ENCODE measurements at places on chromosomes 11 and 22. TPM values are rescaled to one million over a fixed set of nuclear protein-coding genes. Genes with fewer than 3 reads are reported as not detected.

Gene OR52I1
- not detected for total RNA-seq

Gene MISFA
- 2.0 TPM for total RNA-seq

Gene SLC22A25
- total RNA-seq: not detected

DNA sequence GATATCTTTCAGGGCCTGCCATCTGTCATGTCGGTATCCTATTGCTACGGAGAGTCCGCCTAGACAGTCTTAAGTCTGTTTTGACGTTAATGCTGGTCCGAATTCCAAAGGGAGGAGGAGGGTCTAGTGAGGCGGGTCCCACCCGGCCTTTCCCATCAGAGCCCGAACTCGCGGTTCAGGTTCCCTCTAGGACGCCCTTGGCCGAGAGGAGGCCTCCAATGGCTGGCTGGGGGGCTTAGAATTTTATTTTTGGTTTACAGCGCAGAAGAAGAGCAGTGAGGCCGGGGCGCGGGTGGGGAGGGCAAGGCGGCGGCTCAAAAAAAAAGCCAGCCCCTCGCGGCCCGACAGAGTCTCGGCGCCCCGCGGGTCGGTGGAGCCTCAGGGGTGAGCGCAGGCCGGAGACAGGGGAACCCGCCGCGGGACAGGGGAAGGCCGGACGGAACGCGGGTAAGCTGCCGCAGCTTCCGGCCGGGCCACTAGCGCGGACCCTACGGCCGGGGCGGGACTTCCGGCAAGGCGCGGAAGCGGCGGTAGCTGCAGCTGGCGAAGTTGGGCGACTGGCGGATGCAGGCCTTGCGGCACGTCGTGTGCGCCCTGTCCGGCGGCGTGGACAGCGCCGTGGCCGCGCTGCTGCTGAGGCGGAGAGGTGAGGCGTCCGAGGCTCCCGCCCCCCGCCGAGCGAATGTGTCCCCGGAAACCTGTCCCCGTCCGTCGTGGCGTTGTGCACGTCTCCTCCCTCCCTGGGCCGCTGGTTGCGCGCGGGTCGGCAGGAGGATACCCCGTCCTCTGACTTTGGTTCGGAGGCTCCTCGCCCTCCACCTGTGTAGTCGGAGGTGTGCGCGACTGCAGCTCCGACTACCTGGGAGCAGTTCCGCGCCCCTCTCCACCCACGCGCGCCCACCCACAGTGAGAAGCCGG is at the start of gene TRMU:
Gene TRMU (plus strand): TSS at position 514 of the 918 bp plus-strand sequence. CDS start 51 bp downstream, at position 565.
- peak within 1 kb of the TSS; percentile 94 for H3K4me3 ChIP-seq
- no peaks in the 10 kb centered on the region for H3K27me3 ChIP-seq
- peak within 1 kb of the TSS; percentile 96 for H3K27ac ChIP-seq
- H3K36me3 ChIP-seq: peaks cover 62% of the 10 kb centered on the region
- peaks cover 26% of the 10 kb centered on the region for H3K4me1 ChIP-seq
- DNase-seq: peak; percentile 72

- no peaks in the 10 kb centered on the region for H3K27me3 ChIP-seq
- no peak for DNase-seq
- peaks cover 5% of the 10 kb centered on the region for H3K4me1 ChIP-seq
- no peaks in the 10 kb centered on the region for H3K36me3 ChIP-seq
- H3K27ac ChIP-seq: peak overlapping the region; percentile 17
Measured at GRCh38 chr11:70421123-70421522, 22.8 kb downstream of the CTTN start.

- DNase-seq: no peak
- H3K27me3 ChIP-seq: peaks cover 54% of the 10 kb centered on the region
- H3K36me3 ChIP-seq: no peaks in the 10 kb centered on the region
- H3K4me1 ChIP-seq: peaks cover 11% of the 10 kb centered on the region
Measured at GRCh38 chr11:59173964-59174663, 2.2 kb downstream of the DTX4 start.

- no peak overlapping the region for H3K4me3 ChIP-seq
- DNase-seq: no peak
- H3K27ac ChIP-seq: no peak overlapping the region
- peaks cover 51% of the 10 kb centered on the region for H3K4me1 ChIP-seq
- no peaks in the 10 kb centered on the region for H3K27me3 ChIP-seq
- peaks cover 44% of the 10 kb centered on the region for H3K36me3 ChIP-seq
Measured at GRCh38 chr11:14746857-14747395, 103.3 kb downstream of the PDE3B start.

DNA sequence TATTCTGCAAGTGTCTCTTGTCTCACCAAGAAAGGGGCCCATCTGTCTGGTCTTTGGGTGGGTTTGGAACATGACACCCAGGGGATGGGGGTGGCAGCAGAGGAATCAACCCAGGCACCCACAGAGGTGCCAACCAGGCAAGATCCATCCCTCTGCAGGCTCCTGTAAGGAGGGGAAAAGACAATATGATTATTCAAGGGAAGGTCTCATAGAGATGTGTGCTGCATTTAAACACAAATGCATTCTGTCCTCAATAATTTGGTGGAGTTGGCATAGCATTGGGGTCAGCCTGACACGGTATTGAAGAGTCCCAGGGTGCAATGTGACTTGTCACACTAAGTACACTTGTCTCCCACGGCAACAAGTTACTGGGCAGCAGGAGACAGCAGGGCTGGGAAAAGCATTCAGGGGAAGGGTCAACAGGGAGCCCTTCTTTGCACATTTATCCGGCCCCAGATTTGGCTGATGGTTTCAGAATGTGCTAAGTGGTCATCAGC is 33.1 kb upstream of the SPON1 start:
- peaks cover 3% of the 10 kb centered on the region for H3K27me3 ChIP-seq
- DNase-seq: no peak
- no peak overlapping the region for H3K27ac ChIP-seq
- peaks cover 21% of the 10 kb centered on the region for H3K4me1 ChIP-seq
- no peak overlapping the region for H3K4me3 ChIP-seq

- no peaks in the 10 kb centered on the region for H3K36me3 ChIP-seq
- H3K4me1 ChIP-seq: no peaks in the 10 kb centered on the region
- H3K4me3 ChIP-seq: no peak overlapping the region
- H3K27me3 ChIP-seq: no peaks in the 10 kb centered on the region
Measured at GRCh38 chr11:82792319-82792718, 58.7 kb upstream of the FAM181B start.

DNA sequence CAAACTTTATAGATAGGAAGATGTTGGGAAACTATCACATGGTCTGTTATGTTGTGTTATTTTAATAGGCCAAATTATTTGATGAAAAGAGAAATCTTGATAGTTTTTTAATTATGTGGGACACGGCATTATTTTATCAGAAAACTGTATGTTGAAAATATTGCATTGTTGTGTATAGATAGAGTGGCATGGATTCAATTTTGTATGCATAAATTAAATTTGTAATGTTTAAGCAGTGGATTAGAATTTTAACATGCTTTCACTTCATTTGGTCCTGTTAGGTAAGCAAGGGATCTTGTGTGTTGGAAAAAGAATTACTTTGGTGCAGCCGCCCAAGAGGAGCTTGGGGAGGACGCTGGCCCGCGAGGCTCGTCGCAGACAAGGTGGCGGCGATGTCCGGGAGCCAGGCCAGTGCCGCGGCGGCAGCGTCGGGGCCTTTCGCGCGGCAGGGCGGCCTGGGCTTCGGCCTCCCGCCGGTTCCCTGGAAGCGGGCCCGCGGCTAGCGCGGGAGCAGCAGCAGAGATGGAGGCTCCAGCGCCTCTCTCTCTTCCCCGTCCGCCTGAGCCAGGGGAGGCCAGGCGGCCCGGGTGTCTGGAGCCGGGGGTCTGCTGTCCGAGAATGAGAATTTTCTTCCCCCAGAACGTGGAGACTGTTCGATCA is 82.7 kb downstream of the GGT1 start:
- H3K36me3 ChIP-seq: no peaks in the 10 kb centered on the region
- H3K4me3 ChIP-seq: no peak overlapping the region
- peaks cover 56% of the 10 kb centered on the region for H3K27me3 ChIP-seq
- no peak overlapping the region for H3K27ac ChIP-seq

DNA sequence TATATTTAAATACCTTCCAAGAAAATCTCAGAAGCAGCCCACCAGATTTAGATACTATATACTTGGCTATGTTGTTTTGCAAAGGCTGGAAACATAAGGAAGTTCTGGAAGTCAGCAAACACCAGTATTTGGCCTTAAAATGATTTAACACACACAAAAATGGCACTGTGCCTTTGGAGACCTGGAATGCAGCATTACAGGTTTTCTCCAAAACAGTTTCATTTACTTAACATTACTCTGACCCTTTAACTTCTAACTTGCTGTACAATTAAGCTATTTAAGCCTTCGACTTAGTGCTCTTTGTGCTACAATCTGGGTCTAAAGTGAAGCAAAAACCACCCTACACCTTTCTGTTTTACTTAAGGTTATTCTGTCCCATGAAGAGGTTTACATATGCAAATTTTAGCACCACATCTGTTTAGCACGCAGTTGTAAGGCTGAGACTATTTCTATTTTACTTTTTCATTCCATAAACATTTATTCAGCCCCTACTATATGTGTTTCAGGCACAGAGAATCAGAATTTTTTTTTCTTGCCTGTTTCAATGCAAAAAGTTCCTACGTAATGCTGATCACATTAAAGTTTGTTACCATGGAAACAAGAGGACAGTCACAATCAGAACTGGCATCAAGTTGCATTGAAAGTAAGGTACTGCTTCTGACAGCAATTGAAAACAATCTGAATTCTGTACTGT is 70.3 kb downstream of the MAML2 start:
- no peak overlapping the region for H3K27ac ChIP-seq
- no peak for DNase-seq
- peaks cover 41% of the 10 kb centered on the region for H3K36me3 ChIP-seq
- no peaks in the 10 kb centered on the region for H3K27me3 ChIP-seq
- H3K4me1 ChIP-seq: peaks cover 25% of the 10 kb centered on the region

DNA sequence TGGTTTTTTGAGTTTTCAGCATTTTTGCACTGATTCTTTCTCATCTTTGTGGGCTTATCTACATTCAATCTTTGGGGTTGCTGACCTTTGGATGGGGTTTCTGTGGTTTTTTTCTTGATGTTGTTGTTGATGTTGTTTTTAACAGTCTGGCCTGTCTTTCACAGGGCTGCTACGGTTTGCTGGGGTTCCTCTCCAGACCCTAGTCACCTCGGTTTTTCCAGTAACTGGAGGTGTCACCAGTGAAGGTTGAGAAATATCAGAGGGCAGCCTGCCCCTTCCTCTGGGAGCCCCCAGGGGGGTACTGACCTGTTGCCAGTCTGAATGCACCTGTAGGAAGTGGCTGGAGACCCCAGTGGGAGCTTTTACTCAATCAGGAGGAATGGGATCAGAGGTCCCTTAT is 365.4 kb downstream of the JRKL start:
- no peaks in the 10 kb centered on the region for H3K4me1 ChIP-seq
- no peak overlapping the region for H3K4me3 ChIP-seq
- no peaks in the 10 kb centered on the region for H3K36me3 ChIP-seq
- no peak overlapping the region for H3K27ac ChIP-seq
- H3K27me3 ChIP-seq: no peaks in the 10 kb centered on the region
- DNase-seq: no peak

GRCh38 chr11:77207019-77207485 is 79.0 kb downstream of the MYO7A start:
- no peak for DNase-seq
- no peak overlapping the region for H3K27ac ChIP-seq
- H3K4me1 ChIP-seq: no peaks in the 10 kb centered on the region
- H3K27me3 ChIP-seq: no peaks in the 10 kb centered on the region
- H3K4me3 ChIP-seq: no peak overlapping the region

GRCh38 chr11:69003866-69004367 is 9.1 kb downstream of the MRGPRF start:
- no peaks in the 10 kb centered on the region for H3K4me1 ChIP-seq
- no peak overlapping the region for H3K27ac ChIP-seq
- no peak for DNase-seq
- peaks cover 4% of the 10 kb centered on the region for H3K27me3 ChIP-seq
- no peak overlapping the region for H3K4me3 ChIP-seq
- no peaks in the 10 kb centered on the region for H3K36me3 ChIP-seq

DNA sequence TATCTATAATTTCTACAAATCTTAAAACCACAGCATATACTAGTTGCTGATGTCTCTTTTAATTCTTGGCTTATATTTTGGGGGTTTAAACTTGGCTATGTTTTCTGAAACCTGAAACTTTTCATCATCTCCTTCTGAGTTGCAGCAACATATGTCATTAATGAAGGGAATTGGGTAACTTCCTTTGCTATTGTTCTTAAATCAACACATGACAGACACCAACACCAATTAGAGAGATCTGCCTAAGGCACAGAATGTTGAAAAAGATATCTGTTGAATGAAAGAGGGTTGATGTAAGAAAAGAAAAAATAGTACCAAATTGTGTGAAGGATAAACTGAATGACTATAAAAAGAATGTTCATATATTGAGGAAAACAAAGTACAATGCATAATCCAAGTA is 10.3 kb upstream of the GAS2 start:
- H3K27me3 ChIP-seq: peaks cover 9% of the 10 kb centered on the region
- no peak overlapping the region for H3K4me3 ChIP-seq
- H3K4me1 ChIP-seq: peaks cover 15% of the 10 kb centered on the region
- no peak for DNase-seq

DNA sequence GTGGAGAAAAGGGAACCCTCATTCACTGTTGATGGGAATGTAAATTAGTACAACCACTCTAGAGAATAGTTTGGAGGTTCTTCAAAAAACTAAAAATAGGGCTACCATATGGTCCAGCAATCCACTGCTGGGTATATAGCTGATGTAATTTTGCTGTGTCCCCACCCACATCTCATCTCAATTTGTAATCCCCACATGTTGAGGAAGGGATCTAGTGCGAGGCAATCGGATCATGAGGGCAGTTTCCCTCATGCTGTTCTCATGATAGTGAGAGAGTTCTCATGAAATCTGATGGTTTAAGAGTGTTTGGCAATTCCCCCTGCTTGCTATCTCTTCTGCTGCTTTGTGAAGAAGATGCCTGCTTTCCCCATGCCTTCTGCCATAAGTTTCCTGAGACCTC is 17.1 kb upstream of the OR52M1 start:
- H3K4me1 ChIP-seq: no peaks in the 10 kb centered on the region
- H3K27me3 ChIP-seq: peaks cover 15% of the 10 kb centered on the region
- H3K4me3 ChIP-seq: no peak overlapping the region
- H3K36me3 ChIP-seq: no peaks in the 10 kb centered on the region

GRCh38 chr22:22450343-22450839 is 58.2 kb downstream of the ZNF280B start:
- no peak overlapping the region for H3K4me3 ChIP-seq
- DNase-seq: no peak
- no peaks in the 10 kb centered on the region for H3K36me3 ChIP-seq
- no peaks in the 10 kb centered on the region for H3K4me1 ChIP-seq

DNA sequence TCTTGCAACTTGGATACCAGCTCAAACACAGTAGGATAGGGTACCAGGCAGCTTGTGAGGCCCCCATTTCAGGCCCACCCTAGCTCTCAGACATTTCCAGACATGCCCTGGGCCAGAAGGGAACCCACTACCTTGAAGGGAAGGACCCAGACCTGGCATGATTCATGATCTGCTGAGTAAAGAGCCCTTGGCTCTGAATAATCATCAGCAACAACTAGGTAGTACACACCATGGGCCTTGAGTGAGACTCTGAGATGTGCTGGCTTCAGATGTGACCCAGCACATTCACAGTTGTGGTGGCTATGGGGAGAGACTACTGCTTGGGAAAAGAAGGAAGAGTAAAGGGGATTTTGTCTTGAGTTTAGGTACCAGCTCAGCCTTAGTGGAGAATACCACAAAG is 23.6 kb downstream of the JRKL start:
- DNase-seq: no peak
- no peak overlapping the region for H3K27ac ChIP-seq
- no peaks in the 10 kb centered on the region for H3K4me1 ChIP-seq
- no peaks in the 10 kb centered on the region for H3K36me3 ChIP-seq
- no peak overlapping the region for H3K4me3 ChIP-seq
- H3K27me3 ChIP-seq: peaks cover 24% of the 10 kb centered on the region

GRCh38 chr11:74318241-74318932 is 6.9 kb upstream of the P4HA3 start:
- no peaks in the 10 kb centered on the region for H3K4me1 ChIP-seq
- H3K36me3 ChIP-seq: peaks cover 8% of the 10 kb centered on the region
- H3K4me3 ChIP-seq: no peak overlapping the region
- no peak for DNase-seq

Measured in activated T-helper 2 cell treated with anti-CD3 and anti-CD28 coated beads, Interferon-gamma antibody, Interleukin-2, Interleukin-4, amounts not matched to agents 10 μg/mL and 5 μg/mL and 100 μg/mL, durations not matched to agents 14 hours and 24 hours and 36 hours (primary cell).